ENCODE measurements at places on chromosomes 1 and 21. TPM values are rescaled to one million over a fixed set of nuclear protein-coding genes. Genes with fewer than 3 reads are reported as not detected.

PLA2G2F gene
- not detected for total RNA-seq

SYT11 gene
- total RNA-seq = 36.5 TPM

APCS gene
- not detected for total RNA-seq

CAMSAP2 gene
- 45.5 TPM for total RNA-seq

EXTL1 gene
- total RNA-seq = not detected

SPRR2G gene
- not detected for total RNA-seq
